Stimulated activated CD4-positive, alpha-beta T cell treated with anti-CD3 and anti-CD28 coated beads, Interleukin-4, amount 100 ng/mL, for 1 hour (primary cell): ENCODE measurements at places on chromosomes 2 and 18.

- DNase-seq: no peak
Observed at GRCh38 chr18:33729556-33729955, 151.5 kb downstream of the ASXL3 start.

- DNase-seq: no peak
Observed at GRCh38 chr2:99803846-99804245, 314.0 kb upstream of the REV1 start.

GRCh38 chr2:203399031-203399430, 70.8 kb downstream of the ABI2 start:
- DNase-seq: no peak

GRCh38 chr2:164841719-164842623, at the start of gene COBLL1:
TSS of gene COBLL1 (minus strand) at chr2:164841823. CDS start at chr2:164841196, 627 bp downstream.
- peak; percentile 37 for DNase-seq

DNA sequence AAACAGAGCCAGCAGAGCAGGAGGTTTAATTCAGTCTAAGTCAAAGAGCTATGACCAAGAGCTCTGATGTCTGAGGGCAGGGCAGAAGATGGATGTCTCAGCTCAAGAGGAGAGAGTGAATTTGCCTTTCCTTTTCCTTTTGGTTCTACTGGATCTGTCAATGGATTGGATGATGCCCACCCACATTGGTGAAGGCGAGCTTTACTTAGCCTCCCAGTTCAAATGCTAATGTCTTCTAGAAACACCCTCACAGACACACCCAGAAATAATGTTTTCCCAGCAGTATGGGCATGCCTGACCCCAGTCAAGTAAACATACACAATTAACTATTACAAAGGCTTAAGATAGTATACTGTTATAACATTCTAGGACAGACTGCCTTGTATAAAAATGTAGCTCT, 236.3 kb upstream of the NRXN1 start:
- no peak for DNase-seq

DNA sequence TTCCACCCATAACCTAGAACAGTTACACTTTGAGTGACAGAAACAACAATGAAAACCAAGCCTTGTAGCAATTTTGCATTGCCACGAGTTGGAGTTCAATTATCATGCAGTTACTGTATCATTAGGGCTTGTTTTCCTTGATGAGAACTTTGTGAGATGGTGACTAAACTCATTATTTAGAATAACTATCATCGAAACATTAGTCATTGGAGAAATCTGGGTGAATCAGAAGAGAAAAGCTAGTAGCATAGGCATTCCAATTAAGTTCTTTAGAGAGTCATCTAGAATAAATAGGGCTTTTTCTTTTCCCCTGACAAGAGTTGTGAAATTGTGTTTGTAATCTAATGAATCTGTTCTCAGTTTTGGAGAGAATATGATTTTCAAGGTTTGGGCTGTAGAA, 122.8 kb upstream of the DOCK10 start:
- DNase-seq: no peak

- no peak for DNase-seq
Observed at GRCh38 chr18:31402026-31402373, 25.4 kb downstream of the DSG4 start.

DNA sequence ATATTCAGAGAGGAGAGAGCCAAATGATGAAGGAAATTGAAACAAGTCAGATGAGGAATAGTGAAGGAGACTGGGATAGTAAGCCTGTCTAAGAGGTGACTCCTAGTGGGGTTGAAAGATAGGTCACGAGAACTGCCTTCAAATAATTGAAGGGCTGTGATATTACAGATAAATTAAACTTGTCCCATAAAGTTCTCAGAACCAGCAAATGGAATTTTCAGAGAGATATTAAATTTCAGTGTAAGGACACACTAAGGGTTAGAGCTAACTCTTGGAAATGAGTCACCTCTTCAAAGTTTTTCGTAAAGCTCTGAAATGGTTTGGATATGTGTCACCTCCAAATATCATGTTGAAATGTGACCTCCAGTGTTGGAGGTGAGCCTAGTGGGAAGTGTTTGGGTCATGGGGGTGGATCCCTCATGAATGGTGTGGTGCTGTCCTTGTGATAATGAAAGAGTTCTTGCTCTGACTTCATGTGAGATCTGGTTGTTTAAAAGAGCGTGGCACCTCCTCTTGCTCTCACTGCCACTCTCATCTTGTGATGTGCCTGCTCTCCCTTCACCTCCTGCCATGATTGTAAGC, 87.3 kb downstream of the BABAM2 start:
- peak; percentile 3 for DNase-seq

DNA sequence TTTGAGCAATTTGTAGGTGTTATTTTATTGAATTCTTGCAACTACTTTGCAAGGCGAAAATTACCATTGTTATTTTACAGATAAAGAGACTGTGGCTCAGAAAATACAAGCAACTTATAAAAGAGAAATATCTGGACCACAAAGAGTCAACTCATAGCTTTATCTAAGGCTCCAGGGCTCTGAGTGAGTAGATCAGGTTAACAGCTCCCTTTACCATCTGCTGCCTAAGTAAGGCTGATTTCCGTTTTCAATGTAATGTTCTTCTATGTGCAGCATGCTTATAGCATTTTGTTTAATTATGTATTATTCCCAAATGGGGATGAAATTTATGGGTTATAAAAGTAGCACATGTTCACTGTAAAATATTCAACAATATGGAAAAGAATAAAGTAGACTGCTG, 299.1 kb upstream of the TNP1 start:
- no peak for DNase-seq
